Activated CD8-positive, alpha-beta memory T cell treated with anti-CD3 and anti-CD28 coated beads, Interleukin-2, amount 10 ng/mL, durations not matched to agents 7 days and 5 days (primary cell): ENCODE measurements at places on chromosomes 3 and 15.

DNA sequence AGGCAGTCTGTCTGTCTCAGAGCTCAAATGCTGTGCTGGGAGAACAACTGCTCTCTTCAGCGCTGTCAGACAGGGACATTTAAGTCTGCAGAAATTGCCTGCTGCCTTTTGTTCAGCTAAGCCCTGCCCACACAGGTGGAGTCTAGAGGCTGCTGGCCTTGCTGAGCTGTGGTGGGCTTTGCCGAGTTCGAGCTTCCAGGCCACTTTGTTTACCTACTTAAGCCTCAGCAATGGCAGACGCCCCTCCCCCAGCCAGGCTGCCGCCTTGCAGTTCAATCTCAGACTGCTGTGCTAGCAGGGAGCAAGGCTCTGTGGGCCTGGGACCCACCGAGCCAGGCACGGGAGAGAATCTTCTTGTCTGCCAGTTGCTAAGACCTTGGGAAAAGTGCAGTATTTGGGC is 25.0 kb upstream of the RPP14 start:
- DNase-seq = no peak

DNA sequence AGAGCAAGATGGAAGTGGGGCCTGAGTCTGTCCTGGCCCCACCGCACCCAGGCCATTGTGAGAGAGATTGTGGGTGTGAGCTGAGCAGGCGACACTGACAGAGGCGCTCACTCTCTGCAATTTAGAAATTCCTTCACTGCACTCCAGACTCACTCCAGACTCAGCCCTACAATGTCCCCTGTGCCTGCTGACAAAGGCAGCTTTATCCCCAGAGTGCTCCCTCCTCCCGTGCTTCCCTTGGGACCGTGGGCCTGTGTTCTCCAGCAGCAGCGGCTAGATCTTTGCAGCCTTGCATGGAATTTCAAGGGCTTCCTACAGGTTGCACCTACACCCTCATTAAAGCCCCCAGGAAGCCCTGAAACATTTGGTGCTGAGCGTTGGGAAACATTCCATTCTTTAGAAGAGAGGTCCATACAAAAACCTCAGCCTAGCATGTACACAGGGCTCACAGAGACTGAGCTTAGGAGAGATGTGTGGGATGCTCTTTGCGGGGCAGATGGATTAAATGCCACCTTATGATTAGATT is 1.3 kb upstream of the IL16 start:
- DNase-seq = no peak

GRCh38 chr15:88428053-88428452 is 39.1 kb downstream of the MRPL46 start:
- DNase-seq = no peak

GRCh38 chr15:92429378-92430068 is 35.8 kb downstream of the ST8SIA2 start:
- no peak for DNase-seq

GRCh38 chr15:67361100-67361499 is 106.5 kb downstream of the IQCH start:
- no peak for DNase-seq

DNA sequence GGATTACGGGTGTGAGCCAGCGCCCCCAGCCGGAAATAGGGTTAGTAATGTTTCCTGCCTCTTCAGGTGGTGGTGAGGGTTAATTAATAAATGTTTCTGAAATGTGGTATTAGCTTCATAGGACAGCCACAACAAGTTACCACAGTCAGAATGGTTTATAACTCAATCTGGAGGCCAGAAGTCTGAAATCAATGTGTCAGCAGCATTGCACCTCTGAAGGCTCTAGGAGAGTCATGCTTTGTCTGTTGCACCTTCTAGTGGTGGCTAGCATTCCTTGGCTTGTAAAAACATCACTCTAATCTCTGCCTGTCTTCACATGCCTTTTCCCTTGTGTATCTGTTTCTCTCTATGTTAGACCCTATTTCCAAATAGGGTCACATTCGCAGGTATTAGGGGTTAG is 7.8 kb upstream of the RPSA start:
- DNase-seq = no peak

- no peak for DNase-seq
These were observed 337.2 kb upstream of the ROBO2 start for GRCh38 chr3:76702676-76703075.

DNA sequence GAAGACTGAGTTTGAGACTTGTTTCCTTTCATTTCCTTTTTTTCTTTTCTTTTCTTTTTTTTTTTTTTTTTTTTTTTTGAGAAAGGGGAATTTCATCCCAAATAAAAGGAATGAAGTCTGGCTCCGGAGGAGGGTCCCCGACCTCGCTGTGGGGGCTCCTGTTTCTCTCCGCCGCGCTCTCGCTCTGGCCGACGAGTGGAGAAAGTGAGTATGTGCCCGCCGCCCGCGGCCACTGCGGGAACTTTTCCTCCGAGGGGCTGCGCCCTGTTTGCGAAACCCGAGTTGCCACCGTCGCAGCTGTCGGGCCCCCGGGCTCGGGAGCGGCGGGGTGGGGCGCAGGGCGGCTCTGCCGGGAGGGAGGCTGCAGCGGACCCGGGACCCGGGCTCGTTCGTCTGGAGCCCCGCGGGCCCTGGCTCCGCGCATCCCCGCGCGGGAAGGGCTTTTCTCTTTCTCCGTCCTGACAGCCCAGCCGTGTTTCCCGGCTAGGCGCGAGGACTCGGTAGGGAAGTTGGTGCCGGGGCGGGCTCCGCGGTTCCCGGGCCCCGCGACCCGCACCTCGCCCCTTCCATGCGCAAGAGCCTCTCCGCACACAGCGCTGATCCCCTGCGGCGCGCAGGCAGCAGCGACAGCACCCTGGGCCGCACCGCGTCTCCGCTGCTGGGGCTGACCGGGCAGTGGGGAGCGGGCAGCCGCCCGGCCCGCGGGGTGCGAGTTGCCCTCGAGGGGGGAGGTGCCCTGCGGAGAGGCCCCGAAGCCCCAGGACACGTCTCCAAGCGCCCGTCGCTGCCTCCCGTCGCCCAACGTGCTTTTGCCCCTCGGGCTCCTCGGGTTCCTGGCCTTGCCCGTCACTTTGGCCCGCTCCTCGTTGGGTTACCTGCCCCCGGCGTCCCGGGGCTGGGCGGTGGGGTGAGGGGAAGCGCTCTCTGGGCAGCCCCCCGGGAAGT is 1.4 kb downstream of the IGF1R start:
- no peak for DNase-seq

DNA sequence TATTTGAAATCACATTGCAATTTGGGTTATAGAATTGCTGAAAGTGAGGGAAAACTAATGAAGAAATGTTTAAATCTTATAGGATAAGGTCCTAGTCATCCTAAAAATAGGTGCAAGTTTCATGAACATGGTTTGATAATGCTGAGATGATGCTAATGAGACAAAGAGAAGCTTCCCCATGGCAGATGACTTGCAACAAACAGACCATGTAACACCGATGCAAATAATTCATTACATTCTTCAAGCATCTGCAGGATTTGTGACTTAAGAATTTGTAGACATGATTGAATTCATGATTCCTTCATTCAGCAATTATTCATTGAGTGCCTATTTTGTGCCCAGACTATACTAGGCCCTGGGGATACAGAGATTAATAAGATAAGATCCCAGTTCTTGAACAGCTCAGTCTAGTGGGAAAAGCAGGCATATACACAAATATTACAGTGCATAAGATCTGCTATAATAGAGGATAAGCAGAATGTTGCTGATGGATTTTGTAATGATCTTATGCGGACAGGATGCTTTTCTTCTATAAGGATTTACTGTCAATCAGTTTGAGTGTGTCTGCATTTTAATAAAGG is 367.9 kb upstream of the GBE1 start:
- DNase-seq = no peak

- no peak for DNase-seq
These were observed 11.0 kb downstream of the CXCR6 start for GRCh38 chr3:45954306-45954705.

GRCh38 chr3:59609657-59610348 is 560.0 kb upstream of the CFAP20DC start:
- DNase-seq = no peak
